ENCODE measurements at places on chromosomes 7 and 10.
A peak's percentile ranks its signal among the peaks of the same experiment; 100 is the strongest.

- no peak for DNase-seq
Observed at GRCh38 chr7:31398815-31399214, 58.3 kb upstream of the NEUROD6 start.

- DNase-seq = peak; percentile 81
Observed at GRCh38 chr10:7121154-7121797, 289.6 kb downstream of the SFMBT2 start.

DNA sequence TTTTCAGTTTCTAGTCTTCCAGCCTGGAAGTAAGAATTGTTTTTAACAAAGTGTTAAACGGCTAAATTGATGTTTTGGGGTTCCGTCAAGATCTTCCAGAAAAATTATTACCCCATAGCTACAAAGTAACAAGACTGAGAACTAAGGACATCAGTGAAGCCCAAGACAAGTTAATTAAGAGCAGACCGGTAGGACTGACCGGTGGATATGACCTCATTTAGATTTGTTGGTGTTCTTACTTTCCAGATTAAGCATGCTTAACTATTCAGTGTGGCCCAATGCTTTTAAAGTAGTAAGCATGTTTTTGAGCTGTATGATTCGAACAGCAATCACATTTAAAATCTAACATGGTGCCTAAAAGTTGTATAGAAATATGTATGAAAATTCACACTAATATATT, 73.1 kb upstream of the RPA3 start:
- no peak for DNase-seq

GRCh38 chr7:87435546-87435945, 39.9 kb downstream of the ABCB4 start:
- no peak for DNase-seq

DNA sequence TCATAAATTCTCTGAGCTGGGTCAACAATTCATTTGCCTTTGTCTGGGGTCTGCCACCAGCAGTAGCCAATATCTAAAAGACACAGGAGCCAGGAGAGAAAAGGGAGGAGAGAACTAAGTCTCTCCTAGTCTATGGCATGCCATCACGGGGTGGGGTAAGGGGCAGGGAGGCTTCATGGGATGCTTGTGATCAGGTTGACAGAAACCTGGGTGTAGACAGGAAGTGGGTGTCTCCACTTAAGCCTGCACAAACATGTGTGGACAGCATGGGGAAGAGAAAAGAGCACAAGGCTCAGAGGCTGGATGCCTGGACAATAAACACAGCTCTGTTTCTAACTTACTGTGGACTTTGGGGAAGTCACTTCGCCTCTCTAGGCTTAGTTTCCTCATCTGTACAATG, 11.5 kb upstream of the C10orf53 start:
- no peak for DNase-seq

GRCh38 chr7:18241543-18242231, 214.0 kb upstream of the PRPS1L1 start:
- DNase-seq = no peak

- no peak for DNase-seq
Observed at GRCh38 chr10:58666024-58666423, 153.4 kb downstream of the BICC1 start.

GRCh38 chr10:48929413-48929990, 10.1 kb downstream of the LRRC18 start:
- DNase-seq = no peak

DNA sequence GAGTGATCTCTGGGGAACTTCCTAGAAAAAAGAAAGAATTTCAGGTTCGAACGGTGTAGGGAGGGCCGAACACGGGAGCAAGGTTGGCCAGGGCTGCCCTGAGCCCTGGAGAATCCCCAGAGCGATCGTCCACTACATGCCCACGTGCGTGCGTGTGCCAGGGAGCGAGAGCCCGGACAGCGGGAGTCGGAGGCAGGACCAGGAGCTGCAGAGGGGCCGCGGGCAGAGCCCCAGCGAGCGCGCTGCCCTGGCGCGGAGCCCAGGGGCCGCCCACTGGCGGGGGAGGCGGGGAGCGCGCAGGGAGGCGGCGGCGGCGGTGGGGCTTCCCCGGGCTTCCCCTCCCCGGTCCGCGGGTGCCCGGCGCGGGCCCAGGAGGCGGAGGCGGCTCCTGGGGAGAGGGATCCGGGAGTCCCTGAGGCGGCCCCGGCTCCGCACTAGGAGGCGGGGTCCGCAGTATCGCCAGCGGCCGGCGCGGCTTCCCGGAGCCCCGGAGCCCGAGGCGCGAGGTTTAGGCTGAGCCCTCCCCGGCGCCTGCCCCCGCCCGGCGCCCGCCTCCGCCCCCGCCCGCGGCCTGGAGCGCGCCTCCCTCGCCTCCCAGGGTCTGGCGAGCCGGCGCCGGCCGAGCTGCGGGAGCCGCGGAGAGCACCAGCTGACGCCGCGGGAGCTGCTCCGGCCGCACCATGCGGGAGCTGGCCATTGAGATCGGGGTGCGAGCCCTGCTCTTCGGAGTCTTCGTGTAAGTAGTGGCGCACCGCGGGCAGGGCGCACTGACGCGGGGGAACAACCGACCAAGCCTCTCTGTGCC, at the start of gene PLPP4:
PLPP4 (plus strand) TSS at position 602 of the 805 bp plus-strand sequence; CDS start at position 681, 79 bp downstream.
- peak; percentile 16 for DNase-seq

- DNase-seq = no peak
Observed at GRCh38 chr7:73880755-73881328, 19.9 kb downstream of the TMEM270 start.

DNA sequence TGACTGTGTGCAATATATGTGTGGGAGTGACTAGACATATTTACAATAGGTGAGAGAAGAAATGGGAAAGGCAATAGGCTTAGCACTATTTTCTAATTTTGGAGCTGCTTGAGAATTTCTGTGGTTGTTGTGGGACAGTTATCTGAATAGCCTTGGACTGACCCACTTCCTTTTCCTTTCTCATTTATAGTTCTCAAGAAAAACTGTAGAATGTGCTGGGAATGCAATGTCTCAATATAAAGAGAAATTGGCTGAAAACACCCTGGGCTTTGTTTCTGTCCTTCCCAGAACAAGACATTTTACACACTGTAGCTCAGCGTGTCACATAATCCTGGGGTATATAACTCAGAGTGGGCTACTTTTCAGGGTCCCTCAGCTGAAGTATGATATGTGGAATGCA, 153.0 kb upstream of the RHOBTB1 start:
- no peak for DNase-seq

- DNase-seq = peak; percentile 61
Observed at GRCh38 chr7:35036361-35037171, 719 bp downstream of the DPY19L1 start.

DNA sequence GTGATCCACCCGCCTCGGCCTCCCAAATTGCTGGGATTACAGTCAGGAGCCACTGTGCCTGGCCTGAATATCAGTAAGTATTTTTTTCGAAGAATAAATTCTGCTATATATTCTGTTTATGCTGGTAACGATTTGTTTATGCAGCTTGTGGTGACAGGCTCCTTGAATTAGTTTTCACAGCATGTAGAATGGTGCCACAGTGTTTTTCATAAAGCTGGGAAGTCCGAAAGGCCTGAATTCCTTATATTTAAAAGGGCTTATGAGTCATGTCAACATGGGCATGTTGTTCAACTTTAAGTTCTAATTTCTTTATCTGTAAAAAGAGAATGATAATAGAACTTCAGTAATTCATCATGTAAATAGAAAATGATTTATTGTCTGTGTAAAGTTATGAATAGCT, 42.2 kb upstream of the WASL start:
- no peak for DNase-seq

- peak; percentile 20 for DNase-seq
Observed at GRCh38 chr7:50792342-50793119, 9.8 kb upstream of the GRB10 start.

GRCh38 chr7:77338260-77338659, 77.9 kb downstream of the GSAP start:
- DNase-seq = no peak

DNA sequence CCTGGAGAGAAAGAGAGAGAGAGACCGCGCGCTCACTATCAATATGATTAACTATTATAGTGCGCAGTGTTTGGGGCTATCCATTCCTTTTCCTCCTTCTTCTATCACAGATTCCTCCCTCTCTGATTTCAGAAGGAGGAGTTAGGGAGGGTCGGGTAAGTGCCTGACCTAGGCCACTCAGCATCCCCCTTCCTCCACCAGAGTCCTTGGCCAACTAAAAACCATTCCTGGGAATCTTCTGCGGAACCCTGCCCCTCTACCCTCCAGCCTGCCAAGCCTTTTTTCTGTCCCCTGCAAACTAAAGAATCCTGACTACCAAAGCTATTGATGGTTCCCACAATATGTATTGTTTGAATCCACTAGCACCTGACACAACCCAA, 256.2 kb upstream of the NFE2L3 start:
- no peak for DNase-seq

GRCh38 chr7:108875139-108875538, 305.5 kb downstream of the DNAJB9 start:
- DNase-seq = peak; percentile 19

DNA sequence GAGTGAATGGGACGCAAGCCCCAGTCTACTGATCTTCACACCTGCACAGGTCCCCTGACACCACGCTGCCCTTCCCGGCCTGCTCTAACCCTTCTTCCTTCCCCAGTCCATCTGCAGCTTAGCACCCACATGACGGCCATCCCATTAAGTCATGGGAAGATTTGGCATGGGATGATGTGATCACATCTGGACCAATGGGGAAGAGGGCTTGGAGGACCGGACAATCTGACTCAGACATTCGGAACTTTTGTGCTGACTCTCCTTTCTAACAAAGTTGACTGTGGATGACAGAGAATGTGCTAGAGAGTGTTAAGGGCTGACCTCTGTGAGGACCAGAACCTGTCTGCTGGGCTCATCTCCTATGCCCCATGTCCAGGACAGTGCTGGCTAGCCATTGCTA, 15.6 kb downstream of the CXCL12 start:
- DNase-seq = no peak

GRCh38 chr10:11397980-11398580, 213.4 kb downstream of the USP6NL start:
- no peak for DNase-seq

GRCh38 chr7:150959739-150960734, 18.1 kb downstream of the KCNH2 start:
- no peak for DNase-seq

- no peak for DNase-seq
Observed at GRCh38 chr10:47420305-47421056, 36.4 kb upstream of the ZNF488 start.

GRCh38 chr10:132590094-132590751, 52.6 kb downstream of the INPP5A start:
- DNase-seq = no peak

All from stimulated activated CD4-positive, alpha-beta T cell treated with anti-CD3 and anti-CD28 coated beads, Interleukin-15, amount 100 ng/mL, for 24 hours (primary cell).